Activated CD8-positive, alpha-beta T cell treated with anti-CD3 and anti-CD28 coated beads, Interleukin-2, amount 10 ng/mL, durations not matched to agents 7 days and 5 days (primary cell): ENCODE measurements at places on chromosomes 6 and 20. TPM values are rescaled to one million over a fixed set of nuclear protein-coding genes. Genes with fewer than 3 reads are reported as not detected.
A peak's percentile ranks its signal among the peaks of the same experiment; 100 is the strongest.

Gene MICB
- total RNA-seq = 49.0 TPM

Gene RALY
- total RNA-seq = 232 TPM

Gene TUBB1
- not detected for total RNA-seq

Gene MAPK13
- total RNA-seq = 42.6 TPM

Gene MEP1A
- total RNA-seq = not detected

Gene TRERF1
- total RNA-seq = 11.3 TPM

Gene SOX18
- total RNA-seq = 0.21 TPM

Gene PHACTR3
- not detected for total RNA-seq

Gene TSHZ2
- not detected for total RNA-seq

Gene EYA2
- total RNA-seq = not detected

- peak overlapping the region; percentile 58 for H3K27ac ChIP-seq
- peaks cover 51% of the 10 kb centered on the region for H3K36me3 ChIP-seq
- no peak for DNase-seq
- H3K4me1 ChIP-seq = peaks cover 55% of the 10 kb centered on the region
- no peaks in the 10 kb centered on the region for H3K27me3 ChIP-seq
Observed at GRCh38 chr6:36914227-36914794, 28.6 kb downstream of the C6orf89 start.

- peaks cover 78% of the 10 kb centered on the region for H3K4me1 ChIP-seq
- H3K27me3 ChIP-seq = peaks cover 12% of the 10 kb centered on the region
- DNase-seq = peak; percentile 47
- peaks cover 3% of the 10 kb centered on the region for H3K36me3 ChIP-seq
- peak overlapping the region; percentile 95 for H3K4me3 ChIP-seq
- H3K27ac ChIP-seq = peak overlapping the region; percentile 86
Observed at GRCh38 chr6:157982102-157982562, 469 bp downstream of the SYNJ2 start.

DNA sequence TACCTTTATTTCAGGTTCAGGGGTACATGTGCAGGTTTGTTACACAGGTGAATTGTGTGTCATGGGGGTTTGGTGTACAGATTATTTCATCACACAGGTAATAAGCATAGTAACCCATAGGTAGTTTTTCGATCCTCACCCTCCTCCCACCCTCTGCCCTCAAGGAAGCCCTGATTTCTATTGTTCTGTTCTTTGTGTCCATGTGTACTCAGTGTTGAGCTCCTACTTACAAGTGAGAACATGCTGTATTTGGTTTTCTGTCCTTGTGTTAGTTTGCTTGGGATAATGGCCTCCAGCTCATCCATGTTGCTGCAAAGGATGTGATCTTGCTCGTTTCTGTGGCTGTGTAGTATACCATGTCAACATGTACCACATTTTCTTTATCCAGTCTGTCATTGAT lies 66.0 kb downstream of the STK4 start:
- no peak overlapping the region for H3K27ac ChIP-seq
- no peak for DNase-seq
- H3K36me3 ChIP-seq = peaks cover 56% of the 10 kb centered on the region
- no peak overlapping the region for H3K4me3 ChIP-seq
- H3K27me3 ChIP-seq = no peaks in the 10 kb centered on the region

- no peaks in the 10 kb centered on the region for H3K4me1 ChIP-seq
- H3K27me3 ChIP-seq = no peaks in the 10 kb centered on the region
- no peak overlapping the region for H3K27ac ChIP-seq
- H3K36me3 ChIP-seq = peaks cover 7% of the 10 kb centered on the region
Observed at GRCh38 chr20:32786059-32786760, 24.0 kb downstream of the DNMT3B start.

DNA sequence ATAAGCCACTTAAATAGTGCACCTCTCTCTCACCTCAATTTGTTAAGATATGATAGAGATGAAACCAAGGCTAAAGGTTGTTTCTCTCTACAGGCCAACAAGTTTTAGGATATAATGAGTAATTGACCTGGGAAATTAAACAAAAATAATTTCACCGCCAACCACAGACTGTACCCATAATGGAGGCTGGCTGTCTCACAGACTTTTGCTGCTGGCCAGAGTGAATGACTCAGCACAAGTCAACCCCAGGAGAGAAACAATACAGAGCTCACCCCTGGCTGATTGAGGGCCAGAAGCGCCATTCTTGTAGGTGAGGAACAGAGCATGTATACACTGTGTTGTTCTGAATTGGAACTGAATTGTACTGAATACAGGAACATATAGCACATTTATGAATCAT lies 99.9 kb downstream of the CAP2 start:
- peaks cover 3% of the 10 kb centered on the region for H3K4me1 ChIP-seq
- H3K36me3 ChIP-seq = no peaks in the 10 kb centered on the region
- peaks cover 15% of the 10 kb centered on the region for H3K27me3 ChIP-seq
- no peak overlapping the region for H3K4me3 ChIP-seq
- no peak overlapping the region for H3K27ac ChIP-seq

DNA sequence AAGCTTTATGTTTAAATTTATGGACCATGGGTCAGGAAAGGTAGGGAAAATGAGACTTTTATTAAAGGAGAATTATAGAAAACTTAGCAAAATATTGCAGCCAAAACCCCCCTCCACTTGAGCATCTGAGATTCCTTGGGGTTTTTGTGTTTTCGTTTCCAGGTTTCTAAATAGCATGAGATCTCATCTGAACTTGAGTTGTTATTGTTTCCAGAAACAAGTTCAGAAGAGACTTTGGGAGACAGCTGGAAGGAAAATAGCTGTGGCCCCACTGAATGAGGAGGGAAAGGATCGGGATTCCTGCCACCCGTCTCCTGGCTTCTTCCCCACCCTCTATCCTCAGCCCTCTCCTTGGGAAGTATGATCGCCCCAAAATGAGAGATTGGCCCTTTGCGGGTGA lies 75.5 kb downstream of the TBC1D7 start:
- H3K27me3 ChIP-seq = peaks cover 6% of the 10 kb centered on the region
- no peaks in the 10 kb centered on the region for H3K36me3 ChIP-seq
- H3K4me3 ChIP-seq = no peak overlapping the region
- no peak for DNase-seq

GRCh38 chr6:41596807-41597206 lies 41.5 kb upstream of the MDFI start:
- no peak overlapping the region for H3K27ac ChIP-seq
- H3K36me3 ChIP-seq = no peaks in the 10 kb centered on the region
- H3K27me3 ChIP-seq = no peaks in the 10 kb centered on the region
- no peak overlapping the region for H3K4me3 ChIP-seq
- no peak for DNase-seq
- no peaks in the 10 kb centered on the region for H3K4me1 ChIP-seq

- H3K27me3 ChIP-seq = peaks cover 10% of the 10 kb centered on the region
- H3K4me3 ChIP-seq = no peak overlapping the region
- no peaks in the 10 kb centered on the region for H3K36me3 ChIP-seq
- no peak for DNase-seq
- peaks cover 5% of the 10 kb centered on the region for H3K4me1 ChIP-seq
Observed at GRCh38 chr20:57315976-57316480, 13.6 kb upstream of the SPO11 start.

DNA sequence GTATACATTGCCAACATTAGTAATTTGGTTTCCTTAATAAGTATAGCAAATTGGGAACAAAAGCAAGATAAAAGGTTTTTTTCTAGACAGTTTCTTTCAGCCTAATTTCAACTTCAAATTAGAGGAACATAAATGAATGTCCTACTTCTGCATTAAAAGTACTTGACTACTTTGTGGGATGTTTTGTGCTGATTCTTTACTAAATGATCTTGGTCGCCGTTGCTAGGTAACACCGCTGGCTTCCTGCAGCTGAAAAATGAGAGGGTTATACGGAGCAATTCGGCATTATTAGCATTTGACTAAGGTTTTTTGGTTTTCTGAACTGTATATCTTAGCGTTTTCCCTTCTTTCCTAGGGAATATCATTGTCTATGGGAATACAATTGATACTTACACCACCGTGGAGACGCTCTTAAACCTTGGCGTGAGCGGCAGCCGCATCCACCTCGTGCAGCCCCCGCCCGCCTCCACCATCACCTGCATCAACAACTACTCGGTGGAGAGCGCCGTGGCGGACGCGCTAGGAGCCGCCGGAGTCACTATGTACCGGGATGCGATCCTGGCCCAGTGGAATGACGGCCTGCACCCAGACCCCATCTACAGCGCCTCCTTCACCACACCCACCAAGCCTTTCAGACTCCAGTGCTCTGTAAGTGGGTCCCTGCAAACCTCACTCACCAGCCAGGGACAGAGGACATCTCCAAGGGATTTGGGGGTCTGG lies 90.9 kb upstream of the INSM1 start:
- H3K27me3 ChIP-seq = peaks cover 13% of the 10 kb centered on the region
- H3K36me3 ChIP-seq = no peaks in the 10 kb centered on the region
- no peak overlapping the region for H3K4me3 ChIP-seq

- no peaks in the 10 kb centered on the region for H3K4me1 ChIP-seq
- no peak overlapping the region for H3K27ac ChIP-seq
- H3K4me3 ChIP-seq = no peak overlapping the region
Observed at GRCh38 chr20:19577692-19578091, 180.4 kb upstream of the RIN2 start.
